8988T (cell line): ENCODE measurements at places on chromosomes 3 and 15.

- no peak for DNase-seq
These were observed 26.7 kb downstream of the CEP70 start for GRCh38 chr3:138567403-138567802.

- DNase-seq: no peak
These were observed 62.4 kb downstream of the PBRM1 start for GRCh38 chr3:52623234-52623792.

GRCh38 chr3:176755977-176756376, 441.3 kb downstream of the TBL1XR1 start:
- DNase-seq: no peak

- no peak for DNase-seq
These were observed 662 bp downstream of the UBL7 start for GRCh38 chr15:74460298-74460697.

- DNase-seq: no peak
These were observed 35.0 kb downstream of the CTSH start for GRCh38 chr15:78909791-78910228.

DNA sequence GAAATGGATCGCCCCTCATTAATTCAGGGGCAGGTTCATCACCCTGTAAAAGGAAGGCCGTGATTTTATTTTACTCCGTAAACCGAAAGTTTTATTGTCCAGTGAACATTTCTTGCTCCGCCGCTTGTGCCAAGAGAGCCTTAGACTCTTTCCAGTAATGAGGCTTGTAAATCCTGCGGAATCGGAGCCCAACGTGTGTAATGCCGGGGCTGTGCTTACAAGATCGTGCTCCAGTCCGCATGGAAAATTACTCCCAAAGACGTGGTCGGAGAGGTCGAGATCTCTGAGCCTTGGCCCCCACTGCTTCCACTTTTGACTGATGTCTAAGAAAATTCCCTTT, 649 bp upstream of the PLOD2 start:
- no peak for DNase-seq

DNA sequence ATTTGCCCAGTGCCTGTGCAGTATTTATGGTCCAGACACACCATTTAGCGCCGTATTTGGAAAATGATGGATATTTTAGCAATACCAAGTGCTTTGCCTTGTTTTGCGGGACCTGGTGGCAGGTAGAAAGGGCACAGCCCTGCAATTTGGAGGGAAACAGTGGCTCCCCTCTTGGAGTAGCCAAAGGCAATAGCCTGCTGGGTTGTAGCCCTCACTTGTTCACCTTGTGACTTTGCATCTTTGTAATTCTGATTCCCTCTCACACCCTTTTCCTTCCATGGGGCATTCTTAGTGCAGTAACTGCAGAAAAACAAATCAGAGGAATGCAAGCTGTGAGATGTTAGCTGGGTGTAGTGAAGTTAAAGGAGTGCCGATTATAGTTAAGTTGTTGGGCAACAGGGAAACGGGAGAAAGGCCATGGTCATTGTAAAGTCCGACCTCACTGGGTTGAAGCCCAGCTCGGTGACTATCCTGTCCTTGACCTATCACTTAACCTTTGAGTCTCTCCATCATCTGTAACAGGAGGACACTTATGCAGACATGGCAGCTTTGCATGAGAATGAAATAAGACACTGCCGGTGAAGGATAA, 131.0 kb upstream of the KLHL25 start:
- no peak for DNase-seq

GRCh38 chr3:128491941-128492670, 895 bp downstream of the GATA2 start:
- DNase-seq: no peak

GRCh38 chr15:79439236-79439635, 7.1 kb downstream of the MINAR1 start:
- no peak for DNase-seq

DNA sequence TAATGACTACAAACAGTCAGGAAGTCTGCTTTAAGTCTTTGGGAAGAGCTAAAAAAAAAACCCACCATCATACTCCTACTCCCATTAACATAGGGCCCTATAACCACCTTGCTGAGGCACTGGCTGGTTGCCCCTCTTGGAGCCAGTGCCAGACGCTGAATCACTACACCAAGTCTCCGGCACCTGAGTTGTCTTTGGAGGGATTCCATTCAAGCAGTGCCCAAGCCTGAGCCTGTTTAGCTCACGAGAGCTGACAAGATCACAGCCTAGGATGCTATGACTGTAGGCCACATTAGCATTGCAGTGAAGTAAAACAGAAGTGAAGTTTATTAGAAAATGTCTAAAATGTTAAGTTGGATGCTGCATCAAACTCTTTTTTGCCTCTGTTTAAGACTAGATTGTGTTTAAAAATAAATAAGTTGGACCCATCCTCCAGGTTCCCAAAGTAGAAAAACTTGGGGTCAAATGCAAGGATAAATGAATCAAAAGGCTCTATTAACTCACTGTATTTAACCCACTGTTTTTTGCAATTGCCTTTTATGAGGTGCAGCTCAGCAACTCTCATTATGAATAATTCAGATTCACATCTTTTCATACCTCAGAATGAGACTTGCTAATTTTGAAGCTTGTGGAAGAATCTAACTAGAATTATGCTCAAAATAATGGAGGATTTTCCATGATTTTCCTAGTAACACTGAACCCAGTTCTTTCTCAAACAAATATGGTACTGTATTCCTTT, 461.9 kb downstream of the FOXP1 start:
- DNase-seq: no peak

DNA sequence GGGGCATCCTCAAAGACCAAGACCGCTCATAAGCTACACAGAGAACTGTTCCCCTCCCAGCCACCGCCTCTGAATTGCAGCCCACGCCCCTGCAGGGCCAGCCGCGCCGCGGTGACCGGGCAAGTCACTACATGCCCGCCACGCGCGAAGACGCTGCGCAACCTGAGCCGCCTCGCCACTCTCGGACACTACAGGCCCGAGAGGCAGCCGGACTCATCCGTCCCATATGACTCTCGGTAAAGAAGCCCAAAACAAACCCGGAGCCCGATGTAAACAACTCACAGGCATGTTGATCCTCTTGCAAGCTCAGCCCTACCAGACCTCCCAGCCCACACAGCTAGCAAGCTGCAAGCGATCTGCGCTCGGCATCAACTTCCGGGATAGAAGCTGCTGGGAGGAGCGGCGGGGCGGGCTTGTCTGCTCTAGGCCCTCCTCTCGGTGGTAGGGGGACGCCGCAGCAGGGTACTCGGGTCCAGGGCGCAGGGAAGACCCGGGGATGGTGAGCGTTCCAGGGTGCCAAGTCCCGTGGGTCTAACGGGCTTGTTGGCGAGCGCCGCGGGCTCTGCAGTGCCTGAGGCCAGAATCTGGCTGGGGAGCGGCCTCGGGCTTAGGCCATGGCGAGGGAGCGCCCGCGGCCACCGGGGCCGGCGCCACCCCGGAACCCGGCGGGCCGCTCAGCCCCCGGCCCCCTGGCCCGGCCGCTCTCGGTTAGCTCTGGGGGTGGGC, at the start of gene RPS27L:
Gene RPS27L, minus strand, starts transcription at position 360 of the 726 bp plus-strand sequence. Its CDS starts 72 bp downstream, at position 288.
- peak; percentile 43 for DNase-seq

DNA sequence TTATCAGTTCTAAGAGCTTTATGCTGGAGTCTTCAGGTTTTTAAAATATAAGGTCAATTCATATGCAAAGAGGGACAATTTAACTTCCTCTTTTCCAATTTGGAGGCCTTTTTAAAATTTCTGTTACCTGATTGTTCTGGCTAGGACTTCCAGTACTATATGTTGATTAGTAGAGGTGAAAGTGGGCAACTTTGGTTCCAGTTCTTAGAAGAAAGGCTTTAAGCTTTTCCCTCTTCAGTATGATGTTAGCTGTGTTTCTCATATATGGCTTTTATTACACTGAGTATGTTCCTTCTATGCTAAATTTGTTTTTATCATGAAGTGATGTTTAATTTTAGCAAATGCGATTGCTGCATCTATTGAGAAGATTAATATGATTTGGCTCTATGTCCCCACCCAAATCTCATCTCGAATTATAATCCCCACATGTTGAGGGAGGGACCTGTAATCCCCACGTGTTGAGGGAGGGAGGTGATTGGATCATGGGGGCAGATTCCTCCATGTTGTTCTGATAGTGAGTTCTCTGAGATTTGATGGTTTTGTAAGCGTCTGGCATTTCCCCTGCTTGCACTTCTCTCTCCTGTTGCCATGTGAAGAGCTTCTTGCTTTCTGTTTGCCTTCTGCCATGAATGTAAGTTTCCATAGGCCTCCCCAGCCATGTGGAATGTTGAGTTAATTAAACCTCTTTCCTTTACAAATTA, 33.8 kb downstream of the FAIM start:
- DNase-seq: no peak

DNA sequence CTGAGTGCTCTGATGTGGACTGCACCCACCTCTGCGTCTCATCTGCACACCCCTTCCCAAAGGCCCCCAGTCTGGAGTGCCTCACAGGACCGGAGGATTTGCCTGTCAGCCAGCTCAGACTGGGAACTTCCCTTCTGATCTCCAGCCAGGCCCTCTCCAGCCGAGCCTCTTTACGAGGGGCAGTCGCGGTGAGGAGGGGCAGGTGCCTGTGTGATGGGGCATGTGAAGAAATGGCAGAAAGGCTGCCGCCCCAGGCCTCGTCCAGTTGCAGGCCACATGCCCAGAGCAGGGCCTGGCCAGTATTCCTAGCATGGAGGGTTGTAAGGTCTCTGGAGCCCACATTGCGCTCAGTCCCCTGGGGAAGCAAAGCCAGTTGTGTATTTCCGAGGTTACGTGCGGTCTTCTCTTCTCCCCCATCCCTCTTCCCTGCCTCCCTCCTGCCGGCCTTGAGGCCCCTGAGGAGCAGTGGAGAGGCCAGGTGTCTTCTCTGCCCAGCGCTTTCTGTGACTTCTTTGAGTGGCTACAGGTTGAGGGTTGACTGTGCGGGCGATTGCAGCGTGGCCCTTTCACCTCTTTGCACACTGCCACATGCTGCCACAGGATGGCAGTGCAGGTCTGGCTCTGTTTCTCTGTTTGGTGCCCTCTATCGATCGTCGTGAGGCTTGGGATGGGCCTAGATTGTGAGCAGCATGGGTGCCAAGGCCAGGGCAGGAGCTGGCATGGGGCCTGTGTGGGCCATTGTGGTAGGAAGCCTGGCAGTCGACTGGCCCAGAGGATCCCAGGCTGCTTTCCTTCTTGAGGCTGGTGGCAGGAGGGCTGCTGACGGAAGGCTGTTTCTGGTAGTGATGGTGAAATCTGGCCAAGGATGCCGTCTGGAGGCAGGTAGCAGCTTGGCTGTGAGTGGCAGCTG, 5.3 kb downstream of the CLK3 start:
- peak; percentile 93 for DNase-seq

GRCh38 chr3:135138776-135139175, 343.7 kb downstream of the EPHB1 start:
- no peak for DNase-seq

DNA sequence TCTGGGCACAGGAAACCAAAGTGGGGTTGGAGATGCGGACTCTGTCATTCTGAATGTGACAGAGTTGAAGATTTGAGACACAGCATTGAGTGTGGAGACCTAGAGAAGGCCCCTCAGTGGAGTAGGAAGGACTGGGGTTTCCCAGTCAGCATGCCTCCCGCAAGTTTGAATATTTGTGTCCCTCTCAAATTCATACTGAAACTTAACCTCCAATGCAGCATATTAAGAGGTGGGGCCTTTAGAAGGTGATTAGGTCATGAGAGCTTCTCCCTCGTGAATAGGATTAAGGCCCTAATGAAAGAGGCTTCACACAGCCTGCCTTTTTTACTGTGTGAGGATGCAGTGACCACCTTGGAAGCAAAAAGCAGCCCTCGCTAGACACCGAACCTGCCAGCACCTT, 8.0 kb downstream of the HDDC3 start:
- DNase-seq: no peak

DNA sequence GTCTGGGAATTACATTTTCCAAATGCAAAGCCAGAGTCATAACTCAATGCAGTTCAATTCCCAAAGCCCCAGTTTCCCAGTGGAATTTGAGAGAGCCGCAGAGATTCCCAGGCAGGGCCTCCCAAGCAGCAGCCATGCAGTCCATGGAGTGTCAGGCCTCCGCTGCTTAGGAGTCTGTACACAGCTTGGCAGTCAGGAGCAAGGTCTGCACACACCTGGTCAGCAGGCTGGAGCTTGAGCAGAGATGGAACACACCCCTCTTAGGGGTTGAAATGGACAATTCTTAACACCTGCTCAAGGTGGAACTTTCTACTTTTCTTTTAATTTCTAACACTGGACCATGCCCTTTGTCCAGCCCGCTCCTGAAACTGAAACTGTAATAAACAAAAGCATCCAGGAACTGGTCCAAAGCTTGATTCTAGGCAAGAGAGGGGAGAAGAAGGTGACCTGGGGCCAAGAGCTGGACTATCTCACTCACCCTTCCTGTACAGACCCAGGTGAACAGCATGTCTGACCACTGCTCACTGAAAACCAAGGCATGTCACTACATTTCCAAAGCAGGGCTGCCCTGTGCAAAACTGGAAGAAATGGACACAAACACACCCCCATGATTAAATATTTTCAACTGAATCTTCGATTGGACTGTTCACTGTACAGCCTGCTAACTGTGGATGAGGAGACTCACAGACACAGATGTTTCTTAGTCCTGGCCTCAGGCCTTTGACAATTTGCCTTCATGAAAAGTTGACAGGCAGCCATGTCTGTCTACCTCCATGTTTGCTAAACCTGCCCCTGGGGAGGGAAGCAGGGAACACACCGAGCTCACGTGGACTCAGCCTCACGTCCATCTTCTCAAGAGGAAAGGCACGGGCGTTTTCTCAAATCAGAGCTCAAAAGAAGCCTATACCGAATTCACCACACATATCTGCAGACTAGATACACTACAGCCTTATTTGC, 48.6 kb upstream of the DUSP7 start:
- no peak for DNase-seq

- DNase-seq: no peak
These were observed 110.8 kb upstream of the NDN start for GRCh38 chr15:23797747-23798446.

GRCh38 chr3:143654906-143655305, 193.4 kb downstream of the SLC9A9 start:
- DNase-seq: no peak

DNA sequence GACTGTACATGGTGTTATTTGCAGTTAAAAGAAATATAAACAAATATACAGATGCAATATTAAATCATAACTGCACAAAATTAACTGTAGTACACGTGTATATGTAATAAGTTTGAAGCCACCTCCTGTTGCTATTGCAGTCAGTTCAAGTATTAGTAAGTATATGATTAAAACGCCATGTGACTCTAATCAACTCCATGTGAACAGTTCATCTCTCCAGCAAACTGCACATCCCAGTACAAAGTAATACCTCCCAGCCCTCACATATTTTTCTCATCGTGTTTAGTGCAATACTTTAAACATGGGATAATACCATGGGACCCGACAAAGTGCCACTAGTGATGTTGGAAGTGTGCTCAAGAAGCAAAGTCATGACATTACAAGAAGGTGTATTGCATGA, 34.6 kb downstream of the PDCD10 start:
- DNase-seq: no peak
